DND-41 (cell line): ENCODE measurements at places on chromosomes 6 and 20.

GRCh38 chr20:53276143-53276542 lies 304.0 kb downstream of the TSHZ2 start:
- no peak for DNase-seq

DNA sequence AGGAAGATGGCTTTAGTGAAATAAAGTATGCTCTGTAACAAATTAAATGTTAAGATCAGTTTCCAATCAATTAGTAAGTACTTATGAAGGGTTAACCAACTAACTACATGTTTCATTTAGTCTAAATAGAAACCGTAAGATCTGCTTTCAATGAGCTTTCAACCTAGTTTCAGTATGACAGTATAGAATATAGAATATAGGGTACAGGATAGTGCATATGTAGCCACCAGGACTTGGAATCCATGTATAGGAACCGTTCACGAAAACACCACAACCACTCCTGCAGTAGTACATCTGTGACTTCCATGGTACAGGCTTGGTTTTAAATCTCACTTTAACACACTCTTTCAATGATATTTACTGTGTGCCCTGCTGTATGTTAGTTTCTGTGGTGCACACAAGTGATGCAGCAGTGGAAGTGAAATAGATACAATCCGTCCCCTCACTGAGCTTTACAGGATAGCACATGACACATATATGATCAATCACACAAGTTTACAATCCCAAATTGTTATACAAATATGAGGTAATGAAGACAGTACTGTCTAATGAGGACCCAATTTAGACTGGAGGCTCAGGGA lies 479.7 kb upstream of the MARCKS start:
- DNase-seq: no peak

DNA sequence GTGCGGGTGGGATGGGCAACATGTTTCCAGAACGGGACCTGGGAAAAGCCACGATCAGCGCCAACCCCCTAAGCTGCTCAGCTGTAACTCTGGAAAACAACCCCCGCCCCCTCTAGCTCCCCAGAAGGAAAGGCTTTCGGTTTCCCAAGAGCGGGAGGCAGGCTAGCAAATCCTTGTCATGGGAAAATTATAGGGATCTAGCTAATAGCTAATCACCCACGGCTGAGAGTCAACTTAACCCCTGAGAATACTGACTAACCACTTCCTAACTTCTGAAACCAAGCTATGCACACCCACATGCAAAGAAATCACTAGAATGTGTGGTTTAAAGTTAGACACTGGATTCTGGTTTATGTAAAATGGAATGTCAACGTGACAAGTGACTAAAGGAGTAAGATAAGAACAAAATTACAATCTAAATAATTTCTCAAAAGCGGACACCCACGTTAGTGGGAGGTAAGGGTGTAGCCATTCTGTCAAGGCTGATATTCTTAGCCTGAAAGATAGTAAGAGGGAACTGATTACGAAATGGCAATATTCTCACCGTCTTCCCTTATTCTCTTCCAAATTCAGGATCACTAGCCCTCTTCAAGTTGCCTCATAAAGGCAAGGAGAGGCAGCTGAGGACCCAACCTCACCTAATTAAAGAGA lies 20.1 kb downstream of the JAG1 start:
- no peak for DNase-seq

GRCh38 chr20:41895241-41896032 lies 277.3 kb upstream of the CHD6 start:
- no peak for DNase-seq

DNA sequence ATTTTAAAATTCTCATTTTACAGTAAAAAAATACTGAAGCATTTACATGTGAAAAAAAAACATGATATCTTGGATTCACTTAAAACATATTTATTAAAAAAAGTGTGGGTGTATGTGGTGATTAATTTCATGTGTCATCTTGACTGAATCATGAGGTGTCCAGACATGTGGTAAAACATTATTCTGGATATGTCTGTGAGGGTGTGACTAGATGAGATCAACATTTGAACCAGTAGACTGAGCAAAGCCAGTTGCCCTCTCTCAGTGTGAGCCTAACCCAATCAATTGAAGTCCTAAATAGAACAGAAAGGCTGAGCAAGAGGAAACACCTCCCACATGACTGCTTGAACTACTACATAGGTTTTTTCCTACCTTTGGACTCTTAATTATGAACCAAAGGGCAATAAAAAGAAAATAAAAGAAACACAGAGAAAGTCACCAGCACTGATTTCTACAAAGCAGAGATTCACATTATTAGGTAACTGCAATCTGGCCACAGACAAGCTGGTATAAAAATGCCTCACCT lies 90.5 kb upstream of the VGLL2 start:
- no peak for DNase-seq

GRCh38 chr6:157260735-157261410 lies 62.4 kb downstream of the TMEM242 start:
- no peak for DNase-seq

GRCh38 chr20:63315731-63316491 lies 22.9 kb downstream of the COL20A1 start:
- no peak for DNase-seq
